ENCODE measurements at places on chromosomes 11 and 22.

DNA sequence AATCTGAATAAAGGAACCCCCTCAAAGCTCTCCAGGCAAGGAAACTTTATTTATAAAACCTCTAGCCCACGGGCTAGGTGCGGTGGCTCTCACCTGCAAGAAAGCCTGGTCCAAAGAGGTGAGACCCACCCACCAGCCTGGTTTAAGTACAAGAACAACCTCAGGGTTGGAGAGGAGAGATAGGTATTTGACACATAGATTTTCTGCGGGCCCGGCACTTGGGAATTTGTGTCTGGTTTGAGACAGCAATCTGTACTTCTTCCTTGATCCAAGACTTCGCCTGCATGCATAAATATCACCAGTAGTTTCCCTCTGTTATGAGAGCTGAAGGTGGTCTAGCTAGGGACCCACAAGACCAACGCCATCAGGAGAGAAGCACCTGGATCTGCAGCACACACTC lies 73.2 kb upstream of the CAPRIN1 start:
- DNase-seq: no peak

DNA sequence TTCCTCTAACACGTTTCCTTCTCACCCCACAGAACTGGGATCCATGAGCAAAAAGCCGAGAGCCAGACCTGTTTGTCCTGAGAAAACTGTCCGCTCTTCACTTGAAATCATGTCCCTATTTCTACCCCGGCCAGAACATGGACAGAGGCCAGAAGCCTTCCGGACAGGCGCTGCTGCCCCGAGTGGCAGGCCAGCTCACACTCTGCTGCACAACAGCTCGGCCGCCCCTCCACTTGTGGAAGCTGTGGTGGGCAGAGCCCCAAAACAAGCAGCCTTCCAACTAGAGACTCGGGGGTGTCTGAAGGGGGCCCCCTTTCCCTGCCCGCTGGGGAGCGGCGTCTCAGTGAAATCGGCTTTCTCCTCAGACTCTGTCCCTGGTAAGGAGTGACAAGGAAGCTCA lies 24.0 kb downstream of the CD5 start:
- DNase-seq: no peak

- DNase-seq: no peak
Measured at GRCh38 chr11:117646411-117646810, 150.6 kb downstream of the DSCAML1 start.

GRCh38 chr11:20617346-20618005 lies 18.1 kb downstream of the SLC6A5 start:
- no peak for DNase-seq

All from EL (cell line).